ENCODE measurements at places on chromosomes 3 and 15.

- DNase-seq = no peak
Observed at GRCh38 chr3:178189854-178190253, 346.4 kb upstream of the KCNMB2 start.

DNA sequence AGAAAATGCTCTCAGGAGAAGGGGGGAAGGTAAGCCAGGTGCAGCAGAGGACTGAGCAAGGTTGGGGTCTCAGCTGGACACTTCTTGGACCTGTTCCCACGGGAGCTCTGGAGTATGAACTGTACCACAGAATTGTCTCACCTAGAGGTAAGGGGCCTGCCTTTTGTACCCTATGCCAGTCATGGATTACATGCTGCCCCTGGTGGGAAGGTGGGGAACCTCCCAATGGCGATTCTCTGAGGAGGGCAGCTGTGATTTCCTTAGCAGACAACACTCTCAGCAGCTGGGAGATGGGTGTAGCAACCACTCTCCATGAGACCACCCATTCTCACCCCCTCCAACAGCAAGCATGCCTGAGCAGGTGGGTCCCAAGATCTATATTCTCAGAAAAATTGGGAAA is 329.4 kb upstream of the CTNNB1 start:
- DNase-seq = no peak

DNA sequence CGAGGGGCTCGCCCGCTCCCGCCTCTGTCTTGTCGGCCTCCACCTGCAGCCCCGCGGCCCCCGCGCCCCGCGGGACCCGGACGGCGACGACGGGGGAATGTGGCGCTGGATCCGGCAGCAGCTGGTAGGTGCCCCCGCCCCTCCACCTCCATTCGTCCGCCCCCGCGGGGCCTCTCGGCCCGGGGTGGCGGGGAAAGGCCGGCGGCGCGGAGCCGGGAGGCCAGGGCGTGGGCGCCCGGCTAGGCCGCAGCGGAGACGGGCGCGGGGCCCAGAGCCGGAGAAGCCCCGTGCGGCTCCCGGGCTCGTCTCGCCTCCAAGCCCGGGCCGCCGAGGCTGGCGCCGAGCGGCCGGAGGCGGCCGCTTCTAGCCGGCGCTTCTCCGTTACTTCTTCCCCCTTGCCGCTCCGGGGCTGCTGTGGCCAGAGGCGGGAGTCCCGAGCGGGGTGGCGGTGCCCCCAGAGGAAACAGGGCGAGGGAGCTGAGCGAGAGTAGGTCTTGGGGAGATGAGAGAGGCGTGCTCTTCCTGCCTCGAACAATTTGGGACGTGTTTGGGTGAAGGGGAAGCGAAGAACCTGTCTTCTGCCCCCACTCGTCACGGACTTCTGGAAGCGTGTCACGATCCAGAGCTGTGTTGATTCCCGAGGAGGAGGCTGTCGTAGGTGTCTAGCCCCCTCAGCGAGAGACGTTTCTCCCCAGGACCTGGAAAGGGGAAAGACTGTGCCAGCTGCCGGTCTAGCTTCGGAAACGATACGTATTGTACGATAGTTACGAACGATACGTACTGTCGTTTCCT is 555 bp downstream of the ATP11B start:
- peak; percentile 79 for DNase-seq

- DNase-seq = peak; percentile 20
Observed at GRCh38 chr3:135706758-135707375, 258.7 kb upstream of the PPP2R3A start.

All from SK-N-SH (cell line).